ENCODE measurements at places on chromosomes 16 and 17.
A peak's percentile ranks its signal among the peaks of the same experiment; 100 is the strongest.

- DNase-seq = no peak
Observed at GRCh38 chr16:62020681-62021080, 15.6 kb downstream of the CDH8 start.

- no peak for DNase-seq
Observed at GRCh38 chr17:4796552-4796920, 572 bp downstream of the PSMB6 start.

DNA sequence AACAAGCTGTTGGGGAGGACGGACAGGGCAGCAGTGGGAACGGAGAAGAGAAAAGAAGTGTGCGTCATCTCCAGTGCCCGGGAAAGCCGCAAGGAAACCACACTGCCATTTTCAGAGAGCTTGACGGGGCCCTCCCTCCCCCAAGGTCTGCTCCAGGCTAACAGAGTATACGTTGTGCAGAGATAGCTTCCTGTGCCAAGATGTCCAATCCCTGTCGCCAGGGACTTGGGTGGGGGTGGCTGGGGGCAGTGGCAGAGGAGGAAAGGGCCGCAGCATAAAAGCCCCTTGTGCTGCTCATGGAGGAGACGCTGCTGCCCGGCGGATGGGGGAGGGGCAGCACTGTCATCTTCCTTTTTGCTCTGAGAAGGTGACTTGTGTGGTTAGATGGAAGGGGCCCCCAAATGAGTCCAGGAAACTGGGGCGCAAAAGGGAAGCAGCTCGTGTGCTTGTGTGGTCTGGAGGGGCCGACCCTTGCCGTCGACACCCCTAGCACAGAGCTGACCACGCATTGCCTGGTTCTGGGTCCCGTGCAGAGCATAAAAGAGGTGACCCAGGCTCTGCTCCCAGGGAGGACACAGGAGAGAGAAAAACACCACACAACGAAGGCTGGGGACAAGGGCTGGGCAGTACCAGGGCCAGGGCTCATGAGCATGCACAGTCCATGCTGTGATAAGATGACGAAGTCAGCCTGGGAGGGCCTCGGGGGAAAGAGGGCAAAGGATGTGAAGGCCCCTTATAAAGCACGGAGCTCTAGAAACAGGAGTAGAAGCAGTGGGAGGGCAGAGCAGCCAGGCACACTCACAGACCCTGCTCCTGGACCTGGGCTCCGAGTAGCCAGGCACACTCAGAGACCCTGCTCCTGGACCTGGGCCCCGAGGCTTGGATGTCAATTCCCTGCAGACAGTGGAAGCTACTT is 372.7 kb downstream of the SLC39A11 start:
- peak; percentile 33 for DNase-seq

DNA sequence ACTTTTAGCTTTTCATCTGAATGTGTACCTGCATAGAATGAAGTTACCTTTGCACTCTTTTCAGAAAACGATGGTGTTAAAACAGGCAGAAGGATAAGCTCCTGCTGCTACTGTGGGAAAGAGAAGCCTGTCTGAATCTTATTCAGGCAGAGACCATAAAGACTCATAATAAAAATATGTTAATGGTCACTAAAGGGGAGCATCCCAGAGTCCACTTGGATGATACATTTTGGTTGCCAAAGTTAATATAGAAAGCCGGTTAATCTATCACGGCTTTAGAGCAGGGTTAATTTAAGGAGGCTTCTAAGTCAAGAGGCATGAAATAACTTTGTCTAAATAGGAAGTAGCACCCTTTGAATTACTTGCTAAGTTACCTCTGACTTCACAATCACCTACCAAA is 2.9 kb downstream of the MARCHF10 start:
- DNase-seq = no peak

DNA sequence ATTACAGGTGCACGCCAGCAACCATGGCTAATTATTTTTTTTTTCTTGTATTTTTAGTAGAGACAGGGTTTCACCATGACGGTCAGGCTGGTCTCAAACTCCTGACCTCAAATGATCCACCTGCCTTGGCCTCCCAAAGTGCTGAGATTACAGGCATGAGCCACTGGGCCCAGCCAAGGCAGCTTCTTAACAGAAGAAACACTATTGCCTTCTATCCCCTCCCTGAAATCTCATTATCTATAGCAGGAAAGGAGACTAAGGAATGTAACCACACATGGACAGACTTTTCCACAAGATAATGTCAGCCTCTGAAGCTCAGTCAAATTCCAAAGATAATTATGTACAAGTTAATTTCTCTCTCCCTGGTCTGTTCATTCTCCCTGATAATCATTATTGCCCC is 5.7 kb upstream of the ZP2 start:
- no peak for DNase-seq

GRCh38 chr16:77276661-77277060 is 77.5 kb downstream of the SYCE1L start:
- no peak for DNase-seq

DNA sequence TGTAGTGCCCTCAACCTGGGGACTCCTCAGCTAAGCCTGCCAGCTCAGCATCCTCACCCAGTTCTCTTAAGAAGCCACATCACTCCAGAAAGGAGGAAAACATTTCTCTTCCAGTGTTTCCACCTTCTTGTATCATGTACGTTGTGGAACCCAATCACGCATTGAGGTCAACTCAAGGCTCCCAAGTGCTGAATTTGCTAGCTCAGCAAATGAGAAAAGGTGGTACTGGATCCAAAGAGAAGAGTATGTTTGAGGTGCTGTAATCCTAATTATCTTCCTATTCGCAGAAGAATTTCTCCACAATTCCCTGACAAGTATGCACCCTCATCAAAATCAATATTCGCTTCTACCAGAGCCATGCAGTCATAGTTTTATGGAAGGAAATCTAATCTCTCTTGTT is 335.0 kb upstream of the C16orf82 start:
- no peak for DNase-seq

GRCh38 chr16:1613211-1613622 is 1.1 kb downstream of the CRAMP1 start:
- no peak for DNase-seq

GRCh38 chr16:55444754-55445485 is 34.1 kb upstream of the MMP2 start:
- peak; percentile 59 for DNase-seq

DNA sequence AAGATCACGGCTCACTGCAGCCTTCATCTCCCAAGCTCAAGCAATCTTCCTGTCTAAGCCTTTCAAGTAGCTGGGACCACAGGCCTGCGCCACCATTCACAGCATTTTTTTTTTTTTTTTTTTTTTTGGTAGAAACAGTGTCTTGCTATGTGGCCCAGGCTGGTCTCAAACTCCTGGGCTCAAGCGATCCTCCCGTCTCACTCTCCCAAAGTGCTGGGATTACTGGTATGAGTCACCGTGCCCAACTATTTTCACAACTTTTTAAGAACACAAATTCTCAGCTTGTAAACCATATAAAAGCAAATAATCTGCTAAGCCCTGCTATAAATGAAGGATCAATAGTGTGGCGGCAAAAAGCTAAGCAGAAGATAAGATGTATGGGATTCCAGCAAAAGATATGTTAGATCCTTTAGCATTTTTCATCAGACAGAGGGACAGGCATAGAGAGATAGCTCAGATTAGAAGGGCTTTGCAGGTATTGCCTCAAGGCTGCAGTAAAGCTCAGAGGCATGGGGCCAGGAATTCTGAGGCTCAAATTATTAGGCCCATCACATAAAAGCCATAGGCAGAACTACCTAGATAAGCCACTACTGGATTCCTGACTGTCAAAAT is 55.1 kb downstream of the EMP2 start:
- DNase-seq = no peak

DNA sequence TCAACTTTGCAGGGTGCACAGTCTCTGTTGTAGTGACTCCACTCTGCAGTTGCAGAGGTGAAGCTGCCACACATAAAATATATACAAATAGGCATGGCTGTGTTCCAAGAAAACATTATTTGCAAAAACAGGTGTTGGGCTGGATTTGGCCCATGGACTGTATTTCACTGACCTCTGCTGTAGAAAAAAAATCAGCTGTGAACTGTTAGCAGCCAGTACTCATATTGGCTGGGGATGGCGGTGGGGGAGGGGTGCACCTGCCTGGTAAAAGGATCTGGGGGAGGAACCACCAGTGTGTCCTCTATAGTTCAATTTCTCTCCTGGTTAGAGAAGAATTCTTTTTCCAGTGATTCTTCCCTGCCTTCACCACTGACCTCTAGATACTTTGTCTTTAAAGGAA is 50.0 kb downstream of the SHISA9 start:
- DNase-seq = no peak

GRCh38 chr16:85485379-85485778 is 127.7 kb upstream of the GSE1 start:
- DNase-seq = no peak

- DNase-seq = no peak
Observed at GRCh38 chr17:74455025-74455545, 11.3 kb upstream of the CD300A start.

DNA sequence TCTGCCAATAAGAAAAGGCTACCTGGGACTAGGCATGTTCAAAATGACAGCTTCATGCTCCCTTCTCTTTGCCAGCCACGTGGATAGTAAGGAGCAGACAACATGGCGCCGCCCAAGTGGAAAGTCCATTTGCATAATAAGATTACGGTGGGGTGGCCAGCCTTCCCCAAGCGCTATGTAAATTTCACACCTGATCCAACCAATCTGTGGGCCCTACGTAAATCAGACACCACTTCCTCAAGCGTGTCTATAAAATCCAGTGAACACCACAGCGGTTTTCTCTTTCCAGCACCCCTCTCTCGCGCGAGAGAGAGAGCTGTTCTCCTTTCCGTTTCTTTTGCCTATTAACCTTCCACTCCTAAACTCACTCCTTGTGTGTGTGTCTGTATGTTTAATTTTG is 140.3 kb upstream of the ERCC4 start:
- no peak for DNase-seq

All from CD4-positive, alpha-beta T cell treated with Interferon gamma for 1 hour (primary cell).